ENCODE measurements at places on chromosomes 2 and 18.

DNA sequence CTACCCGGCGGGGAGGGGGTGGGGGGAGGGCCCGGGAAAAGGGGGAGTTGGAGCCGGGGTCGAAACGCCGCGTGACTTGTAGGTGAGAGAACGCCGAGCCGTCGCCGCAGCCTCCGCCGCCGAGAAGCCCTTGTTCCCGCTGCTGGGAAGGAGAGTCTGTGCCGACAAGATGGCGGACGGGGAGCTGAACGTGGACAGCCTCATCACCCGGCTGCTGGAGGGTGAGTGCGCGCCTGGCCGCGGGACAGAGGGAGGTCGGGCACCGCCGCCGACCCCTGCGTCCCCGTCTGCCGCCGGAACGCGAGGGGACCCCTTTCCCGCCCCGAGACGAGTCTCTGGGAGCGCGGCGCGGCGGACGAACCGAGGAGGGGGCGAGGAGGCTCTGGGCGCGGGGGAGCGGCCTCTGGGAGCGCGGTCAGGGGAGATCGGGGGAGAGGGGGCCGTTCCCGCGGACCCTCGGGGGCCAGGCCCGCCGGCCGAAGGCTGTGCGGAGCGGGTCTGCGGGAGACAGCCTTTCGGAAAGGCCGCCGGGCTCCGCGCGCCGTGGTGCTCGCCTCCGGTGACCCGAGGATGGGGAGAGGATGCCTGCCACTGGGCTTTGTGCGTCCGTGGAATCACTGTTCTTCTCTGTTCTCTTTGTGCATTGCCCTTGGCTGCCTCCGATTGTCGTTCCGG, 463 bp downstream of the PPP1CB start:
- no peak for DNase-seq

- no peak for DNase-seq
These were observed 411.0 kb downstream of the DCC start for GRCh38 chr18:52750995-52751394.

DNA sequence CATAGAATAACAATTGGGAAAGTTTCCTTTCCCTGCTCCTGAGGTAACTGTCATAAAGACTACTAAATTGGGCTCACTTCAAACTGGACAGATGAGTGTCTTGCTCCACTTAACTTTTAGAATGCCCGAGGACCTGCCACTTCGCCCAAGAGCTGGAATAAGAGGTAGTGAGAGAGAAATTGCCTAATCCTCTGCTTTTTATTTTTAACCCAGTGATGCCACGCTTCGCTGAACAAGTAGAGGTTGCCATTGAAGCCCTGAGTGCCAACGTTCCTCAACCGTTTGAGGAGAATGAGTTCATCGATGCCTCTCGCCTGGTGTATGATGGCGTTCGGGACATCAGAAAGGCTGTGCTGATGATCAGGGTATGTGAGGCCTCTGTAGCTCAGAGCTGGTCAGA, 269.4 kb upstream of the LRRTM1 start:
- no peak for DNase-seq

DNA sequence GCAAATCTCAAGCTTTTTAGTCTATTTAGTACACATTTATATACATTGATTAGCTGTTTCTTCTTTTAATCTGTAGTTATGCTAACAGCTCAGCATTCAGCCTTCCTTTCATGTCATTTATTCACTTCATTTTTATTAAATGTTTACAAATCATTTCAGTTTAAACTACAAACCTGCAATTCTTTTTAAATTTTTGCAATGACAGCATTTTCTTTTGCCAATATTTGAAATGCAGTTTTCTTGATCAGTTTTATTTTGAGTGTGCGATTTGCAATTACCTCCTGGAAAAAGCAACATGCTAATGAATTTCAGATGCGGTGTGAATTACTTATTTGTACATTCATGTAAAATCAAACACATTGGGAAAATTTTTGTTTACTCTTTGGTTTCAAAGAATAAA, 13.5 kb downstream of the EFEMP1 start:
- DNase-seq: no peak

All from stimulated activated CD8-positive, alpha-beta memory T cell treated with anti-CD3 and anti-CD28 coated beads, Interleukin-4, amount 100 ng/mL, for 1 hour (primary cell).